ENCODE measurements at places on chromosomes 4 and X.

DNA sequence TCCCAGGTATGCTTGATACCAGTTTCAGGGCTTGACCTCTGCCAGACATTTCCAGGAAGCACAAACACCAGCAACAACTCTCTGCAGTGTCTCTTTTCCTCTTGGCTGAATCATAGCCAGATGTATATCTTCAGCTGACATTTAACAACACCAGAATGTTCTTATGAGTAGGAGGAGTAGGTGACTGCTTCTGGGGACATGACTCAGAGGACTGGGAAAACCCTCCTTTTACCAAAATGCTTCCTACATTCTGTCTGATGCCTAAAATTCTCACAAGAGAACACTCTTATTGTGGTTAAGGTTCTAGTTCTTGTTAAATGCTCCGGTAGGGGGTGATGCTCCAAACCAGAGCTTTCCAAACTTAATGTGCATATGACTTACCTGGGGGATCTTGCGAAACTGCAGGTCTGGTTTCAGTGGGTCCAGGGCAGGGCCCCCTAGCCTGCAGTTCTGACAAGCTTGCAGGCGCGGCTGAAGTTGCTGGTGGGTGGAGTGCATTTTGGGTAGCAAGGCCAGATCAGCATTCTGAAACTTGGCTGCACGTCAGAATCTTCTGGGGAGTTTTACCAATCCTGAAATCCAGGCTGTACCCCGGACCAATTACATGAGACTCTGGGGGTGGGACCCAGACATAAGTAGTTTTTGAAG is 329.3 kb upstream of the RPS6KA3 start:
- peak; percentile 14 for DNase-seq

DNA sequence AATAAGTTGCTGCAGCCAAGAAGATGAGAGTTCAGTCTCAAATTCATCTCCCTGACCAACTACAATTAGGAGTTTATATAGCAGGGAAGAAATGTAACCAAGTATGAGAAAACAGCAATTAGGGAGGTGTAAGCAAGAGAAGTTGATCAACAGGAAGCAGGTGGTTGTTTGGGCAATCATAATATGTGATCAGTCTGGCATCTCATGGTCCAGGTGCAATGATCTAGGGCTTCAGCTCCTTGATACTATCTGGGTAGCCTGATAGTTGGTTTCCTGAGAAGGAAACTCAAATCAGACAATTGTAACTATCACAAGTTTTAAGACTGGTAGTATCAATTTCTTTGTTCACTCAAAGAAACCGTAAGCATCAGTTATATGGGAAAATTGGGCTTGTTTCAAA is 1574.3 kb upstream of the PABPC4L start:
- DNase-seq = no peak

DNA sequence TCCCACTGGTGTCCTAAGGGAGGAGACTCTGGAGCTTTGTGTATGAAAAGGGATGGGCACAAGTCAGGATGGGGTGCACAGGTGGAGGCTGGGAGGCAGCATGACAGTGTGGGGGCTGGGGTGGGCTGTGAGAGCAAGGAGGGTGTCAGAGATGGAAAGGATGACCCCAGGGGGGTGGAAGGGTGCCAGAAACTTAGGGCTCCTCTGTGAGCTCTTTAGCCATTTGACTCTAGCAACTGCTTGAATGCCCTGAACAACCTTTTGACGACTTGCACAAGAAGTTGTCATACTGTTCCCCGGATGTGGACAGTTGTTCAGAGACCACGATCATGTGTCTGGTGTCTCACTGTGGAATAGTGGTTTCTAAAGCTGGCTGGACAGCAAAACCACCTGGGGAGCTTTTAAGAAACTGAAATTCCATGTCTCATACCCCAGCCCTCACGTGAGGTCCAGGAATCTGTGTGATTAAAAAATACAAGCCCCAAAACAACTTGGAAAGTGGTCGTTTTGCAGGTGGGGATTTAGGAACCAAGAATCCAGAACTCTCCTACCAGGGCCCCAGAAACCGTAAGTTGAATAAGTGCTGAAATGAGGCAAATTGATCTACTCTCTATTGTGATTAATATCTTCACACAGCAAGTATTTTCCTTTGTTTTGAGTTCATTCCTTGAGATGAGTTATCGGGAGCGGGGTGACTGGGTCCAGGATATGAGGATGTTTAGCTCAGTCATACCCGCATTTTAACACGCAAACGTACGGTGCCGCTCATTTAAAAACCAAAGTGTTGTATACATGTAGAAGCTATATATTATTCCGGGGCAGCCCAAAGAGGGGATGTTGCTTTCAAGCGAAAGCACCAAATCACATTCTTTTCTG is 3.4 kb downstream of the RHOH start:
- DNase-seq = no peak

DNA sequence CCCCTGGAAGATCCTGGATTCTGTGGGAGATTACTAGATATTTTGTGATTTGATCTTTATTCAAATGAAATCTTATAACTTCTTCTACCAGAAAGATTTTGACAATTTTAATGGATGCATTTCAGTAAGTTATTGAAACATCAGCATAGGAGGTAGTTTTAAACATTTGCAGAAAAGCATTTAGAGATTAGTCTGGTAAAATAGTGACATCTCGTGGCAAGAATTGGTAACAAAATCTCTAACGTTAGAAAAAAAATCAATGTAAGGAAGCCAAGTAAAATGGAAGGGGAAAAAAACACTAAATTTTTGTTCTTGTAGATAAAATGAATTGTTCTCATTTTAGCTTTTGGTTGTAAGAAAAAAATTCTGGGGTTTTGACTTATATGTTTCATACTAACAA is 73.3 kb downstream of the TASL start:
- peak; percentile 9 for DNase-seq

- DNase-seq = no peak
Observed at GRCh38 chr4:107755841-107756356, 35.9 kb upstream of the PAPSS1 start.

GRCh38 chr4:126937846-126938422 is 694.8 kb upstream of the INTU start:
- no peak for DNase-seq

GRCh38 chr4:121957266-121957665 is 5.4 kb upstream of the TRPC3 start:
- DNase-seq = no peak

Measured in stromal cell of bone marrow (primary cell).